Suprapubic skin (tissue), 4 donors: ENCODE measurements at places on chromosomes 3 and 15.

DNA sequence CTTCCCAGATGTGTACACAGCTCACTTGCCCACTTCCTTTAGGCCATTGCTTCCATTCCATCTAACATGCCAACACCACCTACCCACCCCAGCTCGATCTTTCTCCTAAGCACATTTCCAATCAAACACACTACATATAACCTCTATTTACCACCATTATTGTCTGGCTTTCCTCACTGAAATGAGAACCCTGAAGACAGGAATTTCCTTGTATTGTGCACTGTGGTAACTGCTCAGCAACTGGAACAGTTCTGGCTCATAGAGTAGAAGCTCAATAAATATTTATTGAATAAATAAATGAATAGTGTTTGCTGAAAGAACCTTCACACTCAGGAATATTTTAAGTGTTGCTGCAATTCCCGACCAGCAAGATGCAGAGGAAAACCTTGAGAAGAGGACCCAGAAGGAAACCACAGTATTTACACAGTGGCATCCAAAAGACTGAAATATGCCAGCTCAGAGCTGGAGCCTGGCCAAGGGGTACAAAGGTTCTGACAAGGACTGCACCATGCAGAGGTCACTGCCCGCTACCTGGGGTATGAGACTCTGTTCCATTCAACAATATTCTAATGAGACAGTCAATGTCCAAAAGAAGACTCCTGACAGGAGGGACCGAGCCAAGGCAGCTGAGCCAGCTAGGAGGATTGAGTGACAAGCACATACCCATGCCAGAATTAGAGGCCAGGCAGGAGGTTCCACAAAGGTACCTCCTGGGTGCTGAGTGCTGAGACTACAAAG is 168.8 kb downstream of the NUP210 start:
- DNase-seq, result no peak

GRCh38 chr3:35549690-35550089 is 89.6 kb upstream of the ARPP21 start:
- DNase-seq, result no peak

DNA sequence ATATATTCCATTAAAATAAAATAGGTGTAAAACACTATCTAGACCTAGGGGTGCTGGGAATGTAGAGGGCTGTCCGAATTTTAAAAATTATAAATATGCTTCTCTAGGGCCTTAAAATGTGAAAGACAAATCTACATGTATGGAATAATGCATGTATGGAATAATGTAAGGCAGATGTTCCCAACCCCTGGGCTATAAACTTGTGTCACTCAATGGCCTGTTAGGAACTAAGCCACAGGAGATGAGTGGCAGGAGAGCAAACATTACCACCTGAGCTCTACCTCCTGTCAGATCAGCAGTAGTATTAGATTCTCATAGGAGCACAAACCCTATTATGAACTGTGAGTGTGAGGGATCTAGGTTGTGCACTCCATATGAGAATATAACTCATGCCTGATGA is 482.6 kb upstream of the TGFBR2 start:
- no peak for DNase-seq

GRCh38 chr3:80439490-80439889 is 671.7 kb upstream of the ROBO1 start:
- no peak for DNase-seq

- DNase-seq, result no peak
Measured at GRCh38 chr3:36707623-36708409, 56.5 kb downstream of the DCLK3 start.
